ENCODE measurements at places on chromosomes 11 and 22.

- DNase-seq: no peak
Observed at GRCh38 chr11:117717485-117718314, 79.3 kb downstream of the DSCAML1 start.

DNA sequence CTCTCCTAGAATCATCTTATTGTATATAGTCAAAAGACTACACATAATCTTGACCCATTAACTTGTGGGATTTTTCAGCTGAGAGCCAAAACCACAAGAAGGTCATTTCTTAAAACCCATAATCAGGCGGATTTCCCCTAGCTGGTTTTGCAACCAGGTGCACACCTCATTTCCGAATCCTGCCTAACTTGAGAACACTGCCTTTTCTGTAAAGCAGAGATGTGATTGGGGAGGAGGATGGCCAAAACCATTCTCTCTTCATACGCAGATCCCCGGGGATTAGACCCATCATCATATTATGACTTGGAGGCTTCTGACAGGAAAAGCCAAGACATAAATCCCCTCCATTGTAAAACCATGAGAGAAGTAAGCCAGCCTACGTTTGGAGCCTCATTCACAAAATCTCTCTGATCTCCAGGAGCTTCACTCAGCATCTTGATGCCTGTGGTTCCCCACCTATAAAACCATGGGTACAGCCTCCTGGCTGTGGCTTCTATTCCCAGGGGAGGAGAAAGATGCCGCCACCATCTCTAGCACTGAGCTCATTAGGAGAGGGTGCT lies 191.3 kb downstream of the KIF18A start:
- DNase-seq: no peak

- DNase-seq: no peak
Observed at GRCh38 chr11:11806074-11806473, 35.7 kb upstream of the USP47 start.

- no peak for DNase-seq
Observed at GRCh38 chr11:20248121-20248772, 88.0 kb upstream of the DBX1 start.

DNA sequence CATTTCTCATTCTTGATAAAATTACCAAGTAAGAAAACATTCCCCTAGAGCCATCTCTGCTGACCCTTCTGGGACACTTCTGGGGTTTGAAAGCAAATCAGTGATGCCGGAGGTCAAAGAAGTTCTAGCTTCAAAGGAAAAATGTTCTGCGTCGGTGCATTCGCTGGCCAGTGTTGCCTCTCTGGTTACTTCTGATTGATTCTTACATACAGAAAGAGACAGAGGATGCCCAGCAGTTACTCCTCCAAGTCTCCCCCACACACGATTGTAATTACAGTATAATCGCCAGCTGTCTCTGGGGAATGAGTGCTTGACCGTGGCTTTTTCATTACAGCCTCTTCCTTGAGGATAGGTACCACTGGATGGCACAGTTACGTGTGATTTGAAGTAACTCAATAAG lies 150.9 kb downstream of the SNX19 start:
- no peak for DNase-seq

GRCh38 chr22:46537225-46537945 lies at the start of gene CELSR1:
TSS of gene CELSR1 (minus strand) at chr22:46537620. CDS start at chr22:46537170, 450 bp downstream.
- DNase-seq: no peak

GRCh38 chr11:70397336-70397982 lies 870 bp upstream of the CTTN start:
- DNase-seq: no peak

- no peak for DNase-seq
Observed at GRCh38 chr11:32006799-32007388, 84.0 kb upstream of the RCN1 start.

- DNase-seq: no peak
Observed at GRCh38 chr11:16204261-16204660, 152.1 kb downstream of the SOX6 start.

- DNase-seq: no peak
Observed at GRCh38 chr11:114017723-114018122, 41.8 kb upstream of the ZBTB16 start.

- DNase-seq: no peak
Observed at GRCh38 chr22:37459206-37459605, 27.0 kb downstream of the MFNG start.

GRCh38 chr11:118928870-118929500 lies 3.3 kb upstream of the BCL9L start:
- DNase-seq: no peak

- DNase-seq: no peak
Observed at GRCh38 chr11:122037911-122038310, 78.1 kb downstream of the BLID start.

DNA sequence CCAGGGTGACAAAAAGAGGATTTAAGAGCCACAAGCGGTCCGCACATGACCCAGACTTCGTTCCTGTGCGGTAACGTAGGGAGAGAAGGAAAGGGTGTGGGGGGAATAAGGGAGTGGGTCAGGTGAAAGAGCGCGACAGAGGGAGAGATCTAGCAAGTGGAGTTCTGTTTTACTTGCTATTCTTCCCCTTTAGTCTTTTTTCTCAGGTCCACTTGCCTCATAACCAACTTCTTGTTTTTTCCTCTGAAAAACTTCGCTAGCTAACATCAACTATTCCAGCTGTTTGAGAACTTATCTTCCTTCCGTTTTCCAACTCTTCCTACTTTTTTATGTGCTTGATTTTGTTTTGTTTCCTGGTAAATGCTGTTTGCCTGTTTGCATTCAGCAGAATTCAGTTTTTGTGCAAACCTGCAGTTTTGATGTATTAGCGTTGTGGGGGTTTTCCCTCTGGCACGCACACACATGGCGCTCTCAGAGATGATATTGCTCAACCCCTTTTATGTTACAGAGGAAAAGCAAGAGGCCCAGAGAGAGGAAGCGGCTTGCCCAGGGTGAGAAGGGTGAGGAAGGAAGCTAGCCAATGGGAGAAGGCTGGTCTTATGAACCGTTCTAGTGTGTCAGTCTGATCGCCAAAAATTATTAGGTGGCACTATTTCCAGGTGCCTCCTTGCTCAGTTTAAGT lies 592 bp upstream of the CTSC start:
- DNase-seq: no peak

GRCh38 chr22:19196841-19197612 lies 18.5 kb upstream of the SLC25A1 start:
- DNase-seq: no peak

- DNase-seq: no peak
Observed at GRCh38 chr22:30858976-30859713, 109.4 kb downstream of the MORC2 start.

DNA sequence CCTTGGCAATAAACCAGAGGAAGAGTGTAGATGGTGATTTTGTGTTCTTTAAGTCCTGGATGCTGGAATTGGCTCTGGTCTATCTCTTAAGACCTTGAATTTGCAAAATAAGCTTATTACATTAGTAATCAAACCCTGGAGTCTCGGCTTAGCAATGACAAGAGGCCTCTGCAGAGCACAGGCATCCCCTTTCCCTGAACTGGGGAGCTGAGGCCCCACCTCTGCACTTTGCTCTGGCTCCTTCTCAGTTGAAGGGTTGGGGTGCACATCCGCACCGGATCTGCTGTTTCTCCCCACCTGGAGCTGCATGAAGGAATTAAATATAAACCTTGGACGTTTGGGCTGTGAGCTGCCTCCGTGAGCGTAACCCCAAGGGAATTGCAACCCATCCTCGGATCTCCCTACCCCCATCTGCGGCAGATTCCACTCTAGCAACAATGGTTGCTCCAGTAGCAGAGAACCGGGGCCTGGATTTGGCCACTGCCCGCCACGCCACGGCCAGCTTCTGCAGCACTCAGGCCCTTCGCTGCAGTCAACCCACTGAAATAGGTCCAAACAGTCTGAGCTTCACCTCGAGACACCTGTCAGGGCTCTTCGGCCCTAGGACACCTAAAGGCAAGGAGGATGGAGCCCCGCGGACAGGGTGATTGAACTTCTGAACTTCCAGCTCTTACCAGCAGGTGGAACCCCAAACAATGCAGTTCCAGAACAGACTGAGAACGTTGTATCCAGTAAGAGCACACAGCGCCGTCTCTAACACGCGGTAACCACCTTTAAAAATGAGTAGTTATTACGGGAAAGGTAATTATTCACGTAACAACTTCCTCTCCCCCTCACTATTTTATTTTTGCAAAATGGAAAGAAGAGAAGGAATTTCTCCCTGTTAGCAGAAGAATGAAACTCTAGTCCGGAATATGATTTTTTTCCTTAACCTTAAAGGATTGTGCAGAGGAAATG lies 54.8 kb upstream of the CAPRIN1 start:
- peak; percentile 67 for DNase-seq

GRCh38 chr11:15933886-15934625 lies 422.3 kb downstream of the SOX6 start:
- no peak for DNase-seq

GRCh38 chr11:125157953-125158680 lies 6.4 kb upstream of the PKNOX2 start:
- DNase-seq: no peak

GRCh38 chr11:104784684-104785460 lies 113.4 kb downstream of the CASP12 start:
- DNase-seq: no peak

DNA sequence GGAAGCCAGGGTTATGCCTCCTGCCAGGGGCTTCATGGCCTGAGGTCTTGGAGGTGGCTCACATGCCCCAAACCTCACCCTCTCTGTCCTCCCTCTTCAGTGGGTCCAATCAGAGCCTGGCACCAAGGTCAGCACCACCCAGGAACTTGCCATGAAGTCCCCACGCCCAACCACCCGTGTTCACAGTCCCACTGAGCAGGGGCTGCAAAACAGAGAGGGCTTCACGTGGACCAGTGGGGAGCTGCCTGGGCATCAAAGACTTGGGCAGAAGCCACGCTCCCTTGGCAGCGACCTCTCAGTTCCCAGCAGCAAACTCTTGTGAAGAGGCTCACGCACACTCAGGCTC lies 425.8 kb upstream of the B3GAT1 start:
- DNase-seq: no peak

DNA sequence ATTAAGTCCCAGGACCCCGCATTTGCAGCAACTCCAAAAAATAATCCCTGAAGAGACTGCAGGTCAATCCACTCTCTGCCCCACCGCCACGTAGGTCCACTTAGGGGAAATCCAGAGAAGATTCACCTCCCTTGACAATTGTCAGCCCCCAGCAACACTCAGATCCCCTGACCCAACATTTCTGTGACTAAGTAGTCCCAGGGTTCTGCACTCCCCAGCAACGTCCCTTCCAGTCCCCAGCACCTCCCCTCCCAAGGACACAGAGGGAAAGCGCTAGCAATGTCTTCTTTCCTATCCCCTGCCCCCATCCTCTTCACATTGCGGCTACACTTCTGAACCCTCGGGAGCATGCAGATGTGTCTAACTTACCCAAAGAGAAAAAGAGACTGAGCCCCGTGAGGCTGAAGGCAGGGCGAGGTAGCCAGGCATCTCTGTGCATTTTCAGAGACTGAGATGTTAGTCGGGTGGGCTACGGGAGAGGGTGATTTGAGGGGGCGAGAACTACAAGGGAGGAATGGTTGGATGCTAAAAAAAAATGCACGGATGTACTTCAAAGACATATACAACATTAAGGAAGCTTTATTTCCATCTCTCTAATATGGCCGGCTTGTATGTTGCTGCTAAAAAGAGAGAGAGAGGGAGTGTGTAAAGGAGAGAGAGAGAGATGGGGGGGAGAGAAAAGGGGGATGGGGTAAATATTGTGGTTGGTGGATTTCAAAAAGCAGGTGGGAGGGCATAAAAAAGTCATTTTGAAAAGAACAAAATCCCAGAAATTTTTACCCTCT lies at the start of gene SCN2B:
Gene SCN2B (minus strand): TSS at position 647 of the 785 bp plus-strand sequence. CDS start 208 bp downstream, at position 439.
- no peak for DNase-seq

DNA sequence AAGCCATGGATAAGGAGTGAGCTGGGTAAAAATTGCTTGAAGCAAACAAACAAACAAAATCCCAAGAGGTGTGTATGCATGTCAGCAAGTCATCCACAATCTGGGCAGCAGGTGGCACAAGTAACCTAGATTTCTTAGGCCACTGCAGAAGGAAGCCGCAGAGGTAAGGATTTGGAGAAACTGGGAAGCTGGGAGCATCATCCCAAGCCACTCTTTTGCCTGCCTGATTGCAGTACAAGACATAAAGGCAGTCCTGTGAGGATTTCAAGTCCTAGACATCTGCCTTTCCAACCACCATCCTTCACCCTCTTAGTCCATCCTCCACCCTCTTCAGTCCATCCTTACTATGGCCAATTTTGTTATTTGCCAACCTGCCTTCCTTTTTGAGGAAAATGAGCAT lies 67.2 kb upstream of the BMAL1 start:
- peak; percentile 66 for DNase-seq

DNA sequence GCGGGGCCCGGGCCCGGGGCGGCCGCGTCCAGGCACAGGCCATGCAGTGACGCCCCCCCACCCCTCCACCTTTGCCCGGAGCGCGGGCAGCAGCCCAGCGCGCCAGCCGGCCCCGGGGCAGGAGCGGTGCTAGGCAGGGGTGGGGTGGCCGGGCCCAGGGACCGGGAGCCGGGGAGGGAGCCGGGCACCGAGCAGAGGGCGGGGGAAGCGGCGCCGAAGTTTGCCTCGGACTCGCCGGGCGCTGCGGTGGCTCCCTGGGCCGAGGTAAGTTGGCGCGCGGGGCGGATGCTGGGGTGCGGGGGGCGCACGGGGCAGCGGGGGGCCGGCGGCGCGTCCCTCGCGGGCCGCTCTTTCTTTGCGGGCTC lies 332 bp downstream of the TEAD1 start:
- DNase-seq: no peak

GRCh38 chr11:83287631-83288030 lies 1.5 kb upstream of the CCDC90B start:
- peak; percentile 52 for DNase-seq

GRCh38 chr11:9133956-9134355 lies 42.6 kb upstream of the SCUBE2 start:
- no peak for DNase-seq
